ENCODE measurements at places on chromosomes 2 and 18.

- no peak for DNase-seq
Observed at GRCh38 chr2:44347526-44347925, 13.8 kb downstream of the PREPL start.

- DNase-seq, result no peak
Observed at GRCh38 chr2:190994148-190994547, 19.8 kb downstream of the STAT1 start.

GRCh38 chr2:118309257-118309945 lies 221.1 kb downstream of the INSIG2 start:
- DNase-seq, result no peak

DNA sequence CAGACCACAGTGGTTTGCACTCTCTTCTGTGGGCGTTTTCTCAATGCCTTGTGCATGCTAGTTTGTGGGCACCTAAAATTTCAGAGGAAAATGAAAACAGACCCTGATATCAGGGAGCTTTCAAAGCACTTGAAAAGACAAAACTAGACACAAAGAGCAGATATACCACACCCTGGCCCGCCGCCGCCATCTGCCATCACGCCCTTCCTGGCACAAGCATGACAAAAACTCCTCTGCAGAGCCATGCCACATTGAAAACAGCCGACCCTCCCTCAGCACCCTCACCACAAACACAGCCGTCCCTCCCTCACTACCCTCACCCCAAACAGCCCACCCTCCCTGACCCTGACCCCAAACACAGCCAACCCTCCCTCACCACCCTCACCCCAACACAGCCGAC lies 84.8 kb upstream of the RAB6C start:
- DNase-seq, result no peak

DNA sequence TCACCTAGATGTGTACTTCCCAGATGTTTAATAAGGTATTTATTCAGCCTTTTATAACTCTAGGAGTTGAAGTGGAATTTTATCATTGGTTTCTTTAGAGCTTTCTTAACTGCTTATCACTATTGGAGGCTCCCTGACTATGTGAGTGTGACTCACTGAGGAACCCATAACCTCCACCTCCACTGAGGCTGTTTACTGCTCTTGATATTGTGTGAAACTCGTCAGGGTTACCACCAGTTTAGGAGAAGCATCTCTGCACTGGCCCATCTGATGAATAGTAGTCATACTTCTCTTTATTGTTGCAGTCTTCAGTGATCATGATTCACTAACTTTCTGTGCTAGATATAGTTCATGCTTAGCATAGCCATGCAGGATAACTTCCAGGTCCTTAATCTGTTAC lies 79.6 kb upstream of the UBXN4 start:
- no peak for DNase-seq

- no peak for DNase-seq
Observed at GRCh38 chr18:10659594-10659993, 133.8 kb downstream of the NAPG start.

DNA sequence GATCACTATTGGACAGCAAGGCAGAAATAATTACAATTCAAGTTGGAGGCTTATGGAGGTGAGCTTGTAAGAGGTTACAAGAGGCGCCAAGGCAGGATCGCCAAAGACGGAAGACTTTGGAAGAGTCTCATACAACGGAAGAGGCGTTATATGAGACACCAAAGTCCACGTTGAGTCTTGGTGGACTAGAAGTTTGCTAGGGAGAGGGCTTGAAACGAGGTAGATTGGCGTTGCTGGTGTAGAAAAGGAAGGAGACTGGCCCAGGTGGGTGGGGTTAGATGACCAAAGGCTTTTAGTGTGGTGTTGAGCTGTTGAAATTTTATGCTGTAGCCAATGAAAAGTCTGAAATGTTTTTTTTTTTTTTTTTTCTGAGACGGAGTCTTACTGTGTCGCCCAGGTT lies 1.4 kb downstream of the MSH2 start:
- DNase-seq, result no peak

Data from activated CD4-positive, alpha-beta T cell treated with anti-CD3 and anti-CD28 coated beads for 1 hour (primary cell).